EL (cell line): ENCODE measurements at places on chromosomes 1 and 21.

DNA sequence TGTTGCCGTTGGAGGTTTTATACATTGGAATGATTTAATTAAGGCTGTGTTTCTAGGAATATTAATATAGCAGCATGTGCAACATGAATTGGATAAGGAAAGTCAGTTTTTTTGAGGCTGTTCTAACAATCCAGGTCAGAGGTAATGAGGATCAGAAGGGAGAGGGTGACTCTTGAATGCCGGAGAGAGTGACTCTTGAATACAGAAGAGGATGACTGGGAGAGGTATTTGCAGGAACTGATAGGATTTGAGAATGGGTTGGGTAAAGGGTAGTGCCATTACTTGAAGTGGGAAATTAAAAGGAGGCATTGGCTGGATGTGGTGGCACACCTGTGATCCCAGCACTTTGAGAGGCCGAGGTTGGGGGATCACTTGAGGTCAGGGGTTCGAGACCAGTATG, 55.6 kb upstream of the MACF1 start:
- no peak for DNase-seq

- DNase-seq: no peak
Observed at GRCh38 chr1:177566495-177566894, 395.7 kb downstream of the BRINP2 start.

GRCh38 chr1:1336446-1336845, 5.4 kb downstream of the TAS1R3 start:
- DNase-seq: no peak

GRCh38 chr1:197737916-197738315, 37.4 kb downstream of the DENND1B start:
- no peak for DNase-seq

GRCh38 chr1:52955129-52955970, 28.3 kb downstream of the SCP2 start:
- DNase-seq: peak; percentile 83

- DNase-seq: no peak
Observed at GRCh38 chr1:204673209-204673608, 12.3 kb downstream of the LRRN2 start.

DNA sequence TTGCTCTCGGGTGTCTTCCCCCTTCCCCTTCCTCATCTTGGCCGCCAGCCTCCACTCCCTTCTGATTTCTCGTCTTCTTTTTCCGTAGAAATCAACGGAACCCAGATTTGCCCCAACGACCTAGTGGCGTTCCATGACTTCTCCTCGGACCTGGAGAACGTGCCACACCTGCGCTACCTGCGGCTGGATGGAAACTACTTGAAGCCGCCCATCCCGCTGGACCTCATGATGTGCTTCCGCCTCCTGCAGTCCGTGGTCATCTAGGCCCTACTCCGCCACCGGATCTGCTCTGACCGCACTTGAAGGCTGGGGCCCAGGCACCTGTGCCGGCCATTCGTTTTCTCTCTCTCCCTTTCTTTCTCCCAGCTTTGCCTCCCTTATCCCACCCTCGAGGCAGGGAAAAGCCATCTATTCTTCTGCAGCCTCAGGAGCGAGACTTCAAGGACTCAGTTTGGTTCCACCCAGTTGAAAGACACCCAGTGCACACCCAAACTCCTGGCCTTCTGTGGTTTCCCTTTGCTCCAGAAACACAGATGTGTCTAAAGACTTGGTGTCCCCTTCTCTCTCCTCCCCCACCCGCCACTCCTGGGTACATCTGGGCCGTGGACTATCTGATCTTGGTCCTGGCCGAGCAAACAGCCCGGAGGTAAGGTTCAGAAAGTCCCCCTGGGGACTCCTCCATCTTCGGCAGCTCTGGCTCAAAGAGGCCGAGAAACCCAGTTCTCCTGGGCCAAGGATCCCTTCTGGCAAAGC, 7.2 kb upstream of the OPTC start:
- DNase-seq: no peak

DNA sequence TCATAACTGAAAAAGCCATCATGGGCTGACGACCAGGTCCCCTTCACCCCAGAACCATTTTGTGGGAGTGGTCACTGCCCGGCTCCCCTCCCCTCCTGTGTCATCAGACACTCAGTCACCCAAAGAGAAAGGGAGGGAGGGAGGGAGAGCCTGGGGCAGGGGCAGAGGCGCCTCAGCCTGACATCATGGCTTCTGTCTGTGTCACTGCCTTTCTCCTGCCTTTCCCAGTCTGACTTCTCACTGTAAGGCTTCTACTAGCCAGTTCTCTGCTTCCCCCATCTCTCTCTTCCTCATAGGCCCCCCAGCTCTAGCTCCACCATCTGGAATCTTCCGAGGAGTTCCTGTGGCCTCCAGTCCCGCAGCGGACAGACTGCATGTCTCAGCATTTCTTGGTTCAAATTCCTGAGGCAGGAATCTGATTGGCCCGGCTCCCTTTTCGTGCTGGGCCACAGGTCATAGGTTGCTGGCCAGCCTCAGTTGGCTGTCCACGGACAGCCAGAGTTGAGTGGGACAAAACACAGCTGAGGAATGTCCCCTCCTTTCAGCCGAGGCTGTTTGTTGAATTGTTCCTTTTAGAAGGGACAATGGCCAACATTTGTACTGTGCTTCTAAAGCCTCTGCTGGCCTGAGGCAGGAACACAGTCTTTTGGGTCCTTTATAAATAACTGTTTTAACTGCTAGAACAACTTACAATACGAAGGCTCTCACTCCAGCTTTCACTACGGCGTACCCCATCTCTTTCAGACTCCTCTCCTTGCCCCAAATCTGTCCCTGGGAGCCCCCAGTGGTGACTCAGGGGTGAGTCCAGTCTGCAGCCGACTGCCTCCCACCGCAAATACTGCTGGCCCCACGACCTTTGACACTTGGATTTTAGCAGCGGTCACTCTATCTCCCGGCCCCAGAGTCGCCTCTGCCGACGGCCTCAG, 18.7 kb upstream of the KANK4 start:
- DNase-seq: no peak

- DNase-seq: no peak
Observed at GRCh38 chr21:16815243-16815642, 697.6 kb upstream of the CXADR start.

GRCh38 chr1:33375316-33375715, 54.4 kb upstream of the A3GALT2 start:
- no peak for DNase-seq

DNA sequence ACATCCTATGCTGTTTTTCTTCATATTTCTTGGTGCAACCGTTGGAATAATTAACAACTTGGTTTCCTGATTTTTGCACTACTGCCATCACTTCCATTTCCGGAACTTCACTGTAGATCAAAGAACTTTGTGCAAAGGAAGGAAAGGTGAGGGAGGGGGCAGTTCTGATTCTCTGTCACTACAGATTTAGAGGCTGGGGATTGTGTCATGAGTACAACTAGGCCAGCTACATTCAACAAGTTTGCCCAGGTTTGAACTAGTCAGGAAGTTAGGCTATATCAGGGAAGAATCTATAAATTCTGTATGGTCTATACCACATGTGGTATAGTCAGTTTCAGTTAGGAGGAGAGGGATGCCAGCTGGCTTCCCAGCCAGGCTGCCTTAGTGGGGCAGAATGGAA, 84.2 kb downstream of the RGL1 start:
- no peak for DNase-seq

- DNase-seq: peak; percentile 3
Observed at GRCh38 chr1:110672001-110672752, 2.6 kb downstream of the KCNA3 start.

GRCh38 chr21:46116776-46117585, 19.1 kb downstream of the COL6A2 start:
- DNase-seq: peak; percentile 80

- DNase-seq: peak; percentile 59
Observed at GRCh38 chr1:174998569-174999215, 1.1 kb upstream of the CACYBP start.

DNA sequence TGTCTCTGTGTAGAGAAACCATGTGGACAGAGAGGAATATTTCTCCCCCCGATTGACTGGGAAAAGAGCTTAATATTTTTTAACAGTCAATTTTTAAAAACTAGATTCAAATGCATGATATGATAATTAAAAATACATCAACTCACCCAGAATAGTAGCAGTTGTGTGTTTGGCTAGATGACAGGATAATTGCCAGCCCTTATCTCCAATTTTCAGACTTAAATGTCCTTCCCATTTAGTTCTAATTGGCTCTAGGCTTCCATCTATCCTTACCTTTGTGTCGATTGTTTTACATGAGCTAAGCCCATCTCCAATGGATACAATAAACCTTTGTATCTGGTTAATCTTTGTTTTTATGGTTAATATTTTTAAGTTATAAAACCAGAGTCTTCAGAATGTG, 23.9 kb upstream of the KIAA0040 start:
- no peak for DNase-seq

DNA sequence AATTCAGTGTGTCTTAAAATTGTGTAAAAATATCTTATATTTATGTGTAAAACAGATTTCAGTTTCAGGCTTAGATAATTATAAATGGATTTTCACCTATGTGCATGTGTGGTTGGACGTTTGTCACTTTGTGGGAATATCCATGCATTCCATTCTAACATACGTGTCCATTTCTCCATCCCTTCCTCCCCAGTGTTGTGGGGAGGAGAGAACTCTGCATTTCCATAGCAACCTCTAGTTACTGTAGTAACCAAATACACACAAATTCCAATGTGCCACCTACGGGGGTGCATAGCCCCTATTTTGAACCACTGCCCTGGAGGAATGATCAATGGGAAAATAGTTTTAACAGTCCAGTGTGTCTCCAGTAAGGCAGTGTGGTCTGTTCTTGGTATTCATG, 79.0 kb downstream of the RASAL2 start:
- peak; percentile 37 for DNase-seq

DNA sequence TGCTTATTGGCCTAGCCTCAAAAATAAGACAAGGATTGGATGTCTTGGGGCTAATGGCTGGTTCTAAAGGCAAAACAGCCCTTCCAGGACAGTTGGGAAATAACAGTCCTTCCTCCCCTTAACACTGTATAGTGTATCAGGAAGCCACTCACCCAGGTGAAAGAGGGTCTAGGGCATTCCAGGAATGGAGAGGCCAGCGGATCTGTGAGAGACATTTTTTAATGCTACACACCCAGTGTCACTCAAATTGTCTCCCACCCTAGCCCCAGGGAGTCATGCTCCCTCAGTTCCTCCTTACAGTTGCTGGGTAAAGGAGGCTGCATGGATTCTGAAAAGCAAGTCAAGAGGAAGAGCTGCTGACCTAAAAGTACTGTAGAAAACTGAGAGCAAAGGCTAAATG, 24.1 kb upstream of the EXO1 start:
- no peak for DNase-seq

- DNase-seq: no peak
Observed at GRCh38 chr21:44914176-44914874, 6.4 kb downstream of the ITGB2 start.

- DNase-seq: no peak
Observed at GRCh38 chr1:211908453-211908852, 77.9 kb upstream of the LPGAT1 start.

GRCh38 chr1:244083383-244083943, 32.4 kb downstream of the ZBTB18 start:
- DNase-seq: no peak

GRCh38 chr1:174964972-174965361, 34.8 kb upstream of the CACYBP start:
- DNase-seq: no peak

- DNase-seq: peak; percentile 44
Observed at GRCh38 chr1:241485554-241485992, 34.0 kb downstream of the FH start.

GRCh38 chr1:182515556-182515955, 65.6 kb downstream of the RGSL1 start:
- no peak for DNase-seq

GRCh38 chr1:55463814-55464475, 248.8 kb upstream of the USP24 start:
- DNase-seq: no peak

GRCh38 chr1:110309139-110309538, 30.0 kb upstream of the RBM15 start:
- DNase-seq: peak; percentile 65

DNA sequence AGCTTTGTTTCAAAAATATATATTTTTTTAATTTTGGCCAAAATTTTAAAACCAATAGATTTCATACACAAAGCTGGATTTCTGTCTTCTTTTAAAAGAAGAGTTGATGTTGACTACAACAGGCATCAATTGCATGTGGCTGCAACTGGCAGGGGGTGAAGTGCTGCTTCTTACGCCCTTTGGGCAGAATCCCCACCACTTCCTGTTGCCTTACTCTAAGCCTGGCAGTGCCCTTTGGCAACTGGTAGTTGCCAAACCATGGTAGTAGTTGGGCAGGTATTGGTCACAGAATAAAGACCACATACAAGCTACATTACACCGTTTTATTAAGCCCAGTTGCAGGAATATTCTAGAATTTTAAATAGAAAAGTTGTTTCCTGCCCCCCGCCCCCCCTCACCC, 17.0 kb downstream of the LAMC2 start:
- no peak for DNase-seq

- DNase-seq: peak; percentile 81
Observed at GRCh38 chr21:35159881-35160280, 110.8 kb upstream of the RUNX1 start.

- no peak for DNase-seq
Observed at GRCh38 chr1:225638853-225639252, 14.1 kb downstream of the ENAH start.

DNA sequence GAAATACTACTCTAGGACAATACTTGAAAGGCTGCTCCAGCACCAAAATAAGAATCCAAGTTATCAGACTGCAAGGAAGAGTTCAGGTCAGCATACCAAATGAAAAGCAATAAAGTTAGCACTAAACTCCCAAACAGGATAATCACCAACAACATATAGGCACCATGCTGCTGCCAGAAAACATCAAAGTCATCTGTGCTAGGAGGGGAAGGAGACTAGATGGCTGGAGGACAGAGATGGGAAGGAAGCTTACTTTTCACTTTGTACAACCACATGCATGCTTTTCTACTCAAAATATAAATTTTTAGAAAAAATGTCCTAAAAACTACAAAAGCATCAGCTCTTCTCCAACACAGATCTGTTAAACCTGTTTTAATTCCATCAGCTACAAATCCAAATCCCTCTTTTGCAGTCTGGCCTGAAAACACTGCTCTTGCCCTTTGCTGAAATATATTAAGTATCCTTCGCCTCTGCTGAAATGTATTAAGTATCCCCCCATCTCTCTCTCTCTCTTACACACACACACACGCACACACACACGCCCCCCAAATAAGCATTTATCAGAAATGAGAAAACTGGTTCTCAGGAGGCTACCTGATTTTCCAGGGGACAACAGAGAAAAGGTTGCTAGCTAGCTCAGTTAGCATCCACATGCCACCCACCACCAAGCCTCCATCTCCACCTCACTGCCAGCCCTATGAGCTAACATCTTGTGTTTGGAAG, 1.5 kb downstream of the GATAD2B start:
- DNase-seq: no peak

- DNase-seq: peak; percentile 92
Observed at GRCh38 chr1:53739109-53739681, at the start of gene GLIS1. Gene GLIS1, minus strand, starts transcription at chr1:53739164. Its CDS starts 1,100 bp downstream, at chr1:53738064.

- DNase-seq: no peak
Observed at GRCh38 chr1:96474985-96475743, 246.4 kb upstream of the PTBP2 start.
